ENCODE measurements at places on chromosomes 3 and 15.

GRCh38 chr15:39180483-39180933 lies 400.4 kb upstream of the THBS1 start:
- DNase-seq: no peak

DNA sequence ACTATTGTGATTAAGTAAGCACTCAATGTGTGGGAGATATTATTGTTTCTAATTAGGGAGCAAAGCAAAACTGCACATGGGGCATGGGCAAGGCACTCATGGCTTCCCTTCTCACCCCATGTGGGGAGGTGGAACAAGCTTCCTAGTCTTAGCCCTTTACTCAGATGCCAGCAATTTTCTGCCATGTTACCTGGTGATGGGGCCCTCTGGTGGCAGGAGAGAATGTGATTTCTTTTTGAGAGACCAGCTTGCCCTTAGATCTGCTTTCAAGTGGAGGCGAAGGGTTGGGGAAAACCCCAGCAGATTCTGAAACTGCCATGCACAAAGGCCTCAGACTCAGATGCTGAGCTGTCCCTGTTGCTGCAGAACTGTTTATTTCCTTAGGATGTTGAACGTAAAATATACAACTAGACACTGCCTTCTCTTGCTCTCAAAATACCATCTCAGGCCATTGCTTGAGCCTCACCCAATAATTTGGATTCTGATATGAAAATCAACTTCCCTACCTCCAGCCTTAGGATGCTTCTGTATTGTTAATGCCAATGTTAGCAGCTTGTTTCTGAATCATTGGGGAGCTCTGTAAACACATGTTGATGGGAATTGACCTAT lies 130.2 kb upstream of the TPRG1 start:
- no peak for DNase-seq

GRCh38 chr15:55694652-55695150 lies 48.3 kb downstream of the PRTG start:
- DNase-seq: no peak

- no peak for DNase-seq
Measured at GRCh38 chr3:139306078-139306477, 37.7 kb upstream of the MRPS22 start.

GRCh38 chr3:10322352-10322710 lies 1.4 kb upstream of the SEC13 start:
- no peak for DNase-seq

DNA sequence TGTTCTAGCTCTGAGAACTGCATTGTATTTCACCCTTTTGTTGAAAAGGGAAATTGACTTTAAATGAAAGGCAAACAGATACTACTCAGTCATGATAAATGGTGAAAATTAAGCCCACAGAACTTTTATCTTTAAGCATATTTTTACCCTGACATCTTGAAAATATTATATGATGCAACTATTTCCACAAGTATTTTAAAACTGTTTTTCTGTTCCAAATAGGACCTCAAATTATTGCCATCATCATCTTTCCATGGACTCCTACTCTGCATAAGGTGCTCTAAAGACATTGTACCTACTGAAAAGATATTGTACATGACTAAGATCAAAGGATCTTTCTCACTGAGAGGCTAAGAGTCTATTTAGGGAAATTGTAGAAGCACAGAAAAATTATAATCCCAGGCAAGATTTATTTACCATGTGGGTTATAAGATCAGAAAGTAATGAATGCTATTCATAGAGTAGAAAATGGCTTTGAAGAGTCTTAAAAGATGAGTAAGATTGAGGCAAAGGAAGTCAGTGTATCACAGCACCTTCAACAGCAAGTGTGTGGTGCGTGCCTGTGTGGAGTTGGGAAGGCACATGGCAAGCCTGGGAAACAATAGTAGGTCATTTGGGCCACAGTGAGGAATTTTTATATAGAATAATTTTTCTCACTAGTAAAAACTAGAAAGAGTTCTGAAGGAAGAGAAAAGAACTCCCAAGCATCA lies 68.8 kb downstream of the VGLL3 start:
- no peak for DNase-seq

GRCh38 chr3:178095522-178095921 lies 440.7 kb upstream of the KCNMB2 start:
- DNase-seq: no peak

DNA sequence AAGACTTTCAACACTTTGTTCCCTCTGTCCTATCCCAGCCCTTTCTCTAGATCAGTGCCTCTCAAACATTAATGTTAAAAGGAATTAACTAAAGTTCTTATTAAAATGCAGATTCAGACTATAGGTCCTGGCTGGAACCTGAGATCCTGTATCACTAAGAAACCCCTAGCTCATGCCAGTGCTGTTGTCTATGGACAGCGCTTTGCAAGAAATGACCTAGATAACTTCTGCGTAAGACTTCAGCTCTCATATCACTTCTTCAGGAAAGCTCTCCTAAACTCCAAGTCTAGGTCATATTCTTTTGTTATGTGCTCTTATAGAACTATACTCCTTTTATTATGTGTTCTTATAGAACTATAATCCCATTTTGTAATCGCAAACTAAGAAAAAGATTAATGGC lies 67.8 kb upstream of the CDIN1 start:
- DNase-seq: no peak

GRCh38 chr15:85770096-85771041 lies 24.4 kb downstream of the KLHL25 start:
- no peak for DNase-seq

GRCh38 chr3:13887495-13888300 lies 7.8 kb upstream of the WNT7A start:
- no peak for DNase-seq

DNA sequence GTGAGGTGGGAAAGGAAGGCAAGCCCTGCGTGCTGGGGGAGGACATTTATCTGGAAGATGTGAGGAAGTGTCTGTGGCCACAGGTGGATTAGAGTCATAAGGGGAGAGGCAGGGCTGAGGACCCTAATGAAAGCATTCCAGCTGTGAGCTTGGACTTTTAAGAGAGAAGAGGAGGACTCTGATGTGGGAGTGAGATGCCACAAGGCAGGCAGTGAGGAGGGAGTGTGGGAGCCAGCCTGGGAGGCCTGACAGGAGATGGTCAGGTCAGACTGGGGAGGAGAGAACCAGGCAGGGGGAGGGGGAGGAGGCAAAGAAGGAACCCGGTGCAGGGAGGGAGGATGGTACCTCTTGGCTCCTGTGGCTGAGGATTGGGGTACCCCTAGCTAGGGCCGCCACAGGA lies 21.0 kb downstream of the MAPKAPK3 start:
- no peak for DNase-seq

- no peak for DNase-seq
Measured at GRCh38 chr3:121167374-121168139, 259.6 kb downstream of the STXBP5L start.

Measured in left ventricle myocardium inferior (tissue), 1 donor.